NCI-H2081 (cell line): ENCODE measurements at places on chromosomes 12 and 14.

DNA sequence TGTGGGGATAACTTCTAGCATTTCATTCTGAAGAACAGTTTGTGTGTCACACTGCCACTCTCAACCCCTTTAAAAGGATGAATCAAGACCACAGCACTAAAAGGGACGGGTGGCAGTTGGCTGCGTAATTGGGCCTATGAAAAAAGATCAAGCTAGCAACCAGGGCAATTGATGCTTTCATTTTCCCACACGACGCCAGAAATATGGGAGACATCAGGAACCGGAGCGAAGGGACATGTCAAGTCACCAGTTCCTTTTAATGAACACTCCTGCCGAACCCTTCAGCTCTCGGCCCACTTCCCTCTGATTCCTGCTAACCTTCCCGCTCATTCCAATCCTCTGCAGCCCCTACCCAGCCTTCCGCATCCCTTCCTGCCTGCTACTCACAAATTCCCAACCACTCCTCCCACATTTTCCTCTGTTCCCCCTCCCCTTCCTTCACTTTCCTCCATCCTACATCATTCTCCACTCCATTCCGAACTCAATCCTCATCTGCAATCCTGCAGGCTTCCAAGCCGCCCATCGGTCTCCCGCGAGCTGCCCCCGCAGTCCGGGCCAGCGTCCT is 753 bp downstream of the CSRNP2 start:
- DNase-seq, result no peak

- no peak for DNase-seq
Measured at GRCh38 chr14:71933001-71933587, 865 bp downstream of the RGS6 start.

GRCh38 chr12:4282103-4282891 is 8.7 kb downstream of the CCND2 start:
- DNase-seq, result no peak

GRCh38 chr12:44063671-44064070 is 227.8 kb downstream of the TMEM117 start:
- DNase-seq, result no peak

- no peak for DNase-seq
Measured at GRCh38 chr14:65419593-65420252, 7.2 kb downstream of the FUT8 start.

GRCh38 chr12:26576266-26576665 is 256.7 kb downstream of the ITPR2 start:
- no peak for DNase-seq

DNA sequence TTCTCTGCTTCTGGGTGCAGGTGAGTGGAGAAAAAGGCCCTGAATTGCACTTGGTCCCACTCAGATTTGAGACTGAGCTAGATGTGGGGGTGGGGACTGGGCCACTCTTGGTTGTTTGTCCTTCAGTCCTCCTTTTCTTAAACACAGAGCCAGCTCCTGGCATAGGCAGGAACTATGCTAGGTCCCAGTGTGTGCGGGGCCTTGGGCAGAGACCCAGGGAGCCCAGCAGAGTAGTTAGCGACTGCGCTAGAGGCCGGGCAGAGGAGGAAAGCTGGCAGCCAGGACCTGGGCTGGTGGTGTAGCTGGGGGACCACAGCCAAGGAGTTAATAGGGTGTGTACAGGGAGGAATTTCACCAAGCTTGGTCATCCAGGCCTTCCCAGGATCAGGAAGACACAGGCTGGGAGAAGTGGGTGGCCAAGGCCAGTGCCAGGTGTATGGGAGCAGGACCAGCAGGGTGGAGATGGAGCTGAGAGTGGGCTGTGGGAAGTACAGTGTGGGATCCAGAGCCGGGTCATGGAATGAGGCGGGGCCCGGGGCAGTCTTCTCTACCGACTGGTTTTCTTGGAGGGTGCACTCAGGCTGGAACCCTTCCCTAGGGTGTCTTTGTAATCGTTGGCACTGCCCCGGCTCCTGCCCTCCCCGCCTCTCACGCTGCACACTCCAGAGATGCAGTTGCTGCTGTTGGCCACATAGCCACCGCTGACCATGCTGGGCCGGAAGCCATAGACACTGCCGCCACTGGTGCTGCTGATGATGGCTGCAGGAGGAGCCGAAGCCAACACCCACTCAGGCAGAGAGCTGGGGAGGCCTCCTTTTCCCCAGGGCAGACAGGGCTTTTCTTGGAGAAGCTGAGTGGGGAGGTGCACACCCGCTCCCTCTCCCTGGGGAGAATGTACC is 8.7 kb downstream of the KRT71 start:
- no peak for DNase-seq

DNA sequence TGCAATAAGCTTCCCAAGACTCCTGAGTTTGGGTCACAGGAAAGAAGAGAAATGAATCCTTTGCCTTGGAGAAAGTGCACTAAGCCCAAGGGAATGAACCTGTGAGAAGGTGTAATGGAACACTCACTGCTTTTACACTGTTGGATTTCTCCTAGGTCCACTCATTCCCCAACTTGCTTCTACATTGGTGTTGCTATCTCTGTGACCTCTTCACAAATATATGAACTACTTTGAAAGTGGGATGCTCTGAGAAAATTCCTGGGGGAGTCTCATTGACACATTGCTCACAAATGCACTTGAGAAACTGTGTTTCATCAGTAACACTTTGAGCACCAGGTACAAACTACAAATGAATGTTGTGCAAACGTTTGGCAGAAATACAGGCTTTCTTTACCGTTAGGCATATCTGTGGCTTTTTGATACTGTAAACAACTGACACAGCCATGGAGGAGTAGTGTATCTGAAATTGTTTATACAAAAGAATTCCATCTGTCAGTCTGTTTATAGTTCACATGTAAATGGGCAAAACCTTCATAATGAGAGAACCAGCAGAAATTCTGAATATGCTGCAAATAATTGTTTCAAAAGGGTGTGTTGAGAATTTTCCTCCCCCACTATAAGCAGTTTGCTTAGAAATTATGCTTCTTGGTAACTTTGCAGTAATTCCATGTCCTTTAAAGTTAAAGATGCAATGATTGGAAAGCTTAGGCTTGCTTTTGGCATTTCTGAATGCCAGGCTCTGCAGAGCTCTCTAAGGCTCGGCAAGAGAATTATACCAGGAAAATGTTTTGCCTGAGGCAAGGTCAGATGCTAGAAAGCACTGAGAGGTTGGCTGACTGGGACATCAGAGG is 348.5 kb upstream of the DDHD1 start:
- DNase-seq, result no peak
